ENCODE measurements at places on chromosomes 2 and 18.

- peak; percentile 44 for DNase-seq
These were observed 81.1 kb downstream of the TRIB2 start for GRCh38 chr2:12797815-12798214.

DNA sequence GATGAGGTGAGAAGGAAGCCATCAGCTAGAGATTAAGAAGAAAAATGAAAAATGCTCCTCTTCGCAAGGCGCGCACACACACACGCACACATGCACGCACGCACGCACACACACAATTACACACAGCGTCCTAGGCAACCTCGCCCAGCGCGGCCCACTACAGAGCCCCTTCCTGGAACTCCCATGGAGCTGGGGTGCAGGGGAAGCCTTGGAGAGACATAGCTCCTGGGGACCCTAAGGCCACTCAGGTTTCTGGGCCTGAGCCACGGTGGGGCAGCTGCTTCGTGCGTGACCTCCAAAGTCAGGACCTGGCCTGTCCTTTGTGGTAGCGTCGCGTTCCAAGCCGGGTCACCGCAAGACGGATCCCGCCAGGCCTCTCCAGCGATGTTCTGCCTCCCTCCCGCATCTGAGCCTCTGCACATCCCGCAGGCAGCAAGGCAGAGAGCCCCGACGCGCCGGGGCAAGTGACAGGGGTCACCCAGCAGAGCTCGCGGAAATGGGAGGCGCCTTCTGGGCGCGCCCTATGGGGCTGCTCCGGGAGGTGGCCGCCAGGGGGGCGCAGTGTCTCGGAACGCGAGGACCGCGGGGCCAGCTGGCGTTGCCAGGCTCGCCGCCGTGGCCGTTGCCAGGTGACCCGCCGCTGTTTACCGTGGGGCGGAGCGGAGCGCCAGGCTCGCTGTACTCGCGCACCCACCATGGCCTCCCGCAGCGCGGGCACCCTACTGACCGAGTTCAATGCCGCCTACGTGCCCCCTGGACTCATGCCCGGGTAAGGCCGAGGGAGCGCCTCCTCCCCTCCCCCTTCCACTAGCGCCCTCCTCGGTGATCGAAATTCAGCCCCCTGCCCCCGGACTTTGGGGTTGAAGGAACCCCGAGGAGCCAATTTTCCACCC is 79.0 kb downstream of the CIB4 start:
- DNase-seq: no peak

- no peak for DNase-seq
These were observed 1557.2 kb upstream of the ZEB2 start for GRCh38 chr2:146077156-146077555.

- no peak for DNase-seq
These were observed 74.7 kb downstream of the PSMG2 start for GRCh38 chr18:12777500-12777944.

DNA sequence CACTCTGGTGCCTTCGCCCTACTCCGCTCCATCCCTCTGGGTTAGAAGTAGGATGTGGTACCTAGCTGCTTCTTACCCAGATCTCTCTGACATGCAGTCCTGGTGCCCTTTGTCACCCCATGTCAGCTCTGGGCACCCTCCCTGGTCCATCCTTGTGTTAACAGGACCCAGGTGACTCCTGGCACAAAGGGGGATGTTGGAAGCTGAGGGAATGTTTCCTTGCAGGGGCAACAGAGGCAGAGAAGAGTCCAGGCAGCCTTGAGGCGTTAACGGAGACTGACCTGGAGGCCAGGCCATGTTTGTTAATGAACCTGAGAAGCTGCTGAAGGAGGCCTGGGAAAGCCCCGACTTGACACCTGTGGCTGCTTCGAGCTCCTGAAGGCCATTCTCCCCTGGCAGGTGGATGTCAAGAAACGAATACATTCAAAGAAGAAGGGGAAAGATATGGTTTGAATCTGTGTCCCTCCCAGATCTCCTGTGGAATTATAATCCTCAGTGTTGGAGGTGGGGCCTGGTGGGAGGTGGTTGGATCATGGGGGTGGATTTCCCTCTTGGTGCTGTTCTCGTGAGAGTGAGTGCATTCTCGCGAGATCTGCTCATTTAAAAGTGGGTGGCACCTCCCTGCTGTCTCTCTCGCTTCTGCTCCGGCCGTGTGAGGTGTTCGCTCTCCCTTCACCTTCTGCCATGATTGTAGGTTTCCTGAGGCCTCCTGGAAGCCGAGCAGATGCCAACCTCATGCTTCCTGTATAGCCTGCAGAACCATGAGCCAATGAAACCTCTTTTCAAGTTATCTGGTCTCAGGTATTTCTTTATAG is 31.4 kb downstream of the NPPC start:
- no peak for DNase-seq

DNA sequence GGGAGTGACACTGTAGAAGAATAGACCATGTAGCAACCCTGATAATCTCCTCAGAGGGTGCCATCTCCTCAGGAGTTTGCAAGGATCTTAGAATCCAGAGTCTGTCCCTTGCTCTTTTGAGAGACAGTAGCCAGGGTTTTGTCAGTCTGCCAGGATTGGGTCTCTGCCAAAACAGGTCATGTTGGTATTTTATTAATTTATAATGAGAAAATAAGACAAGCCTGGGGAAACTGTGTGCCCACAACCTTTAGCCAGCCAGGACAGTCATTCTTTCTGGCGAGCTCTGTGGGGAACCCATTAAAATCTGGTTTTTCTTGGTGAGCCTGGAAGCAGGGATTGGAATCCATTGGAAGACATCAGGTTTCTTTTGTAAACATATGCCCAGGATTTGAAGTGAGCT is 78.6 kb downstream of the PTPRM start:
- no peak for DNase-seq

GRCh38 chr18:78701771-78702396 is 277.7 kb upstream of the SALL3 start:
- no peak for DNase-seq

- DNase-seq: no peak
These were observed 64.0 kb downstream of the ODC1 start for GRCh38 chr2:10383960-10384734.

- DNase-seq: no peak
These were observed 41.3 kb upstream of the ZNF532 start for GRCh38 chr18:58823412-58823811.
